ENCODE measurements at places on chromosomes 13 and 19. TPM values are rescaled to one million over a fixed set of nuclear protein-coding genes. Genes with fewer than 3 reads are reported as not detected.
A peak's percentile ranks its signal among the peaks of the same experiment; 100 is the strongest.

GRCh38 chr19:7980168-7980567 is 25.3 kb downstream of the ELAVL1 start:
- no peak overlapping the region for H3K27ac ChIP-seq
- H3K4me3 ChIP-seq: no peak overlapping the region
- H3K27me3 ChIP-seq: no peaks in the 10 kb centered on the region

DNA sequence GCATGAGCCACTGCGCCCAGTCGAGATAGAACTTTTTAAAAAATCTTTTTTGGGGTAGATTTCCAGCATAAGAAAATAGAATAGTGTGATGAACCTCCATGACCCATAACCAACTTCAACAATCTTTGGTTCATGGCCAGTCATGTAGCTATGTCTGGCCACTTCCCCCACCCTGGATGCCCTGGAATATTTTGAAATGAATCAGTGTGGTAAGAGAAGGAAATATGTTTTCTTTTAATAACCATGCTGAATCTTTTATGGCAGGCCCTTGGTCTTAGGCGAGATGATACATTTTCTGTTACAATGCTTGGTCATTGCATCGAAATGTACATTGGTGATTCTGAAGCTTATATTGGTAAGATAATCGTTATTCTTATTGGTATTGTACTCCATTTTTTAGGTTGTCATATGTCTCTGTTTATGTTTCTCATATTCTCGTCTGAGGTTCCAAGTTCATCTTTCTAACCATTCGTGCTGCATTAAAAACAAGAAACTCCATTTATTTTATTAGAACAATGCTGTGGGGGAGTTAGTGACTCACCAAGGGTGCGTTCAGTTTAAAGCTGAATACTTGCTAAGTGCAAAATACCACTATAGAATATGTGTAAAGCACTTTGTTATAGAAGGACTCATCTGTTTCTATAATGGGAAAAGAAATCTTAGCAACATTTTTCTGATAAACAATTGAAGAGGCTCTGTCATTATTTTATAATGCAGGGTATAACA is 16.4 kb upstream of the UPF3A start:
- no peak overlapping the region for H3K4me3 ChIP-seq
- H3K27ac ChIP-seq: no peak overlapping the region
- H3K36me3 ChIP-seq: peaks cover 18% of the 10 kb centered on the region
- no peaks in the 10 kb centered on the region for H3K27me3 ChIP-seq
- no peak for DNase-seq

- H3K27ac ChIP-seq: no peak overlapping the region
- H3K4me3 ChIP-seq: no peak overlapping the region
- H3K4me1 ChIP-seq: no peaks in the 10 kb centered on the region
- no peak for DNase-seq
- no peaks in the 10 kb centered on the region for H3K27me3 ChIP-seq
Observed at GRCh38 chr13:20672772-20673171, 30.7 kb upstream of the IL17D start.

DNA sequence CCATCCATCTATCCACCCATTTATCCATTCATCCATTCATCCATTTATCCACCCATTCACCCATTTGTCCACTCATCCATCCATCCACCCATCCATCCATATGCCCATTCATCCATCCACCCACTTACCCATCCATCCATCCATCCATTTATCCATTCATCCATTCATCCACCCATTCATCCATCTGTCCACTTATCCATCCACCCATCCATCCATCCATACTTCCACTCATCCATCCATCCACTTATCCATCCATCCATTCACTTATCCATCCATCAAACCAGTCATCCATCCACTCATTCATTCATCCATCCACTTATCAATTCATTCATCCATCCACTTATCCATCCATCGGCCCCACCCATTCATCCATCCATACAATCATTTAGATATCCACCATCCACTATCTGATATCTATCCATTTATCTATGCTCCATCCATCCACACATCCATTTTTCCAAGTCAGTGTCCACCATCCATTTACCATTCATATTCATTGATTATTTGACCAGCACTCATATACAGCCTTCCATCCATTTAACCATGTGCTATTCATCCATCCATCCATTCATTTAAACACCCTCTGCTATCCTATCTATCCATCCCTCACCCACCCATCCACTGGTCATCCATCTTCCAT is 2.8 kb downstream of the TMEM221 start:
- no peaks in the 10 kb centered on the region for H3K27me3 ChIP-seq
- H3K27ac ChIP-seq: no peak overlapping the region
- no peak overlapping the region for H3K4me3 ChIP-seq
- no peaks in the 10 kb centered on the region for H3K36me3 ChIP-seq

GRCh38 chr13:90091611-90092010 is 1255.9 kb upstream of the MIR17HG start:
- H3K36me3 ChIP-seq: no peaks in the 10 kb centered on the region
- H3K4me3 ChIP-seq: no peak overlapping the region
- no peaks in the 10 kb centered on the region for H3K27me3 ChIP-seq
- H3K27ac ChIP-seq: no peak overlapping the region
- DNase-seq: no peak
- H3K4me1 ChIP-seq: no peaks in the 10 kb centered on the region

GRCh38 chr13:20457670-20458069 is 68.0 kb downstream of the CRYL1 start:
- no peak overlapping the region for H3K4me3 ChIP-seq
- peaks cover 6% of the 10 kb centered on the region for H3K4me1 ChIP-seq
- no peak overlapping the region for H3K27ac ChIP-seq
- no peaks in the 10 kb centered on the region for H3K27me3 ChIP-seq
- H3K36me3 ChIP-seq: peaks cover 4% of the 10 kb centered on the region

GRCh38 chr13:112880221-112880641 is 88.8 kb upstream of the MCF2L start:
- no peak overlapping the region for H3K27ac ChIP-seq
- no peak for DNase-seq
- H3K4me3 ChIP-seq: no peak overlapping the region
- H3K4me1 ChIP-seq: no peaks in the 10 kb centered on the region
- H3K27me3 ChIP-seq: no peaks in the 10 kb centered on the region

DNA sequence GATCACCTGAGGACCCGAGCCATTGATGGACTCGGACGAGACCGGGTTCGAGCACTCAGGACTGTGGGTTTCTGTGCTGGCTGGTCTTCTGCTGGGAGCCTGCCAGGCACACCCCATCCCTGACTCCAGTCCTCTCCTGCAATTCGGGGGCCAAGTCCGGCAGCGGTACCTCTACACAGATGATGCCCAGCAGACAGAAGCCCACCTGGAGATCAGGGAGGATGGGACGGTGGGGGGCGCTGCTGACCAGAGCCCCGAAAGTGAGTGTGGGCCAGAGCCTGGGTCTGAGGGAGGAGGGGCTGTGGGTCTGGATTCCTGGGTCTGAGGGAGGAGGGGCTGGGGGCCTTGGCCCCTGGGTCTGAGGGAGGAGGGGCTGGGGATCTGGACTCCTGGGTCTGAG is 888 bp downstream of the FGF21 start:
- peaks cover 4% of the 10 kb centered on the region for H3K4me1 ChIP-seq
- no peak overlapping the region for H3K27ac ChIP-seq
- no peaks in the 10 kb centered on the region for H3K36me3 ChIP-seq
- no peaks in the 10 kb centered on the region for H3K27me3 ChIP-seq
- H3K4me3 ChIP-seq: no peak overlapping the region
- no peak for DNase-seq

DNA sequence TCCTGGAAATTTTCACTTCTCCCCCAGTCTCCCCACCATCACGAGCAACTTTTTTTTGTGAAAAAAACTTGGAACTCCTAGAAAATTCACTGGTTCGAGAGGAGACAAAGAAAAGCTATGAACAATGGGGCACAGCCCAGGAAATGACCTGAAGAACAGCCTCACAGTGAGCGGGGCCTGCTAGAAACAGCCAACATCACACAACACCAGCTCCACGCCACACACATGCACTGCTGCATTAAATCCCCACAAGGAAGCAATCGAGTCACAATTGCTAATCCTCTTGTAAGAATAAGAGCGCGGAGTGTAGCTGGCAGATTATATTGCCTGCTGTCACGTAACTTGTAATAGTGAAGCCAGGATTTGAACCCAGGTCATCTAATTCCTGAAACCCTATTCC is 48.8 kb downstream of the SLC7A1 start:
- H3K27me3 ChIP-seq: no peaks in the 10 kb centered on the region
- no peak for DNase-seq
- H3K4me1 ChIP-seq: no peaks in the 10 kb centered on the region
- H3K36me3 ChIP-seq: peaks cover 60% of the 10 kb centered on the region

DNA sequence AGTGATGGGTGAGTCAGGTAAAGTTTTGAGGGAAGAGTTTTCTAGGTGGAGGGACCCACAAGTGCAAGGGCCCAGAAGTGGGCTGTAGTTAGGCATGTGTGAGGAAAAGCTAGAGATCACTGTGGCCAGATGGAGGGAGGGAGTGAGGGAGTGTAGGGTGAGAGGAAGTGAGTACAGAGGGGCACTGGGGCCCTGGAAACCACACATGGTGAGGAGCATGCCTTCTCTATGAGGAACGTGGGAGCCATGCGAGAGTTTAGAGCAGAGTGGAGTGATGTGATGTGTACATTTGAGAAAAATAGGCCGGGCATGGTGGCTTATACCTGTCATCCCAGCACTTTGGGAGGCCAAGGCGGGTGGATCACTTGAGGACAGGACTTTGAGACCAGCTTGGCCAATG is 14.7 kb upstream of the SHKBP1 start:
- H3K4me1 ChIP-seq: no peaks in the 10 kb centered on the region
- H3K27me3 ChIP-seq: peaks cover 28% of the 10 kb centered on the region
- no peak overlapping the region for H3K27ac ChIP-seq
- no peaks in the 10 kb centered on the region for H3K36me3 ChIP-seq
- H3K4me3 ChIP-seq: no peak overlapping the region

- H3K4me1 ChIP-seq: peaks cover 9% of the 10 kb centered on the region
- H3K27me3 ChIP-seq: peaks cover 19% of the 10 kb centered on the region
- H3K36me3 ChIP-seq: no peaks in the 10 kb centered on the region
- DNase-seq: peak; percentile 61
- H3K4me3 ChIP-seq: no peak overlapping the region
- no peak overlapping the region for H3K27ac ChIP-seq
Observed at GRCh38 chr13:57624565-57625435, 6.7 kb upstream of the PCDH17 start.

DNA sequence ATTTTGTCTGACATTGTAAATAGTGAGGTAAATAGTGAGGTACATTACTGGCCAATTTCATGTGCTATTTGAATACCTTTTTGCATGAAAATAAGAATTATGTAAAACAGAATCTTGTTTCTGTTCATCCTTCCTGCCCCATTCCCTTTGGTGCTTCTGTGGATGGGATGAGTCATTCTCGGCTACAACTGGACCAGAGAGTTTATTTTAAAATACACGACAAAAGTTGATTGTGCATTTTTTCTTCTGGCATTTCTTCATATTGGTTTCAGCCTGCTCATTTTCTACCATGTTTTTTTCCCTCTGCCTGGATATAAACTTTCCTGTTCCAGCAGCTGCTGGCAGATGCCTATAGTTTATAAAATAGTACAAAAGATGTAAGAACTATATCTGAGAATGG is 107.5 kb downstream of the CYSLTR2 start:
- H3K4me3 ChIP-seq: no peak overlapping the region
- no peaks in the 10 kb centered on the region for H3K36me3 ChIP-seq

DNA sequence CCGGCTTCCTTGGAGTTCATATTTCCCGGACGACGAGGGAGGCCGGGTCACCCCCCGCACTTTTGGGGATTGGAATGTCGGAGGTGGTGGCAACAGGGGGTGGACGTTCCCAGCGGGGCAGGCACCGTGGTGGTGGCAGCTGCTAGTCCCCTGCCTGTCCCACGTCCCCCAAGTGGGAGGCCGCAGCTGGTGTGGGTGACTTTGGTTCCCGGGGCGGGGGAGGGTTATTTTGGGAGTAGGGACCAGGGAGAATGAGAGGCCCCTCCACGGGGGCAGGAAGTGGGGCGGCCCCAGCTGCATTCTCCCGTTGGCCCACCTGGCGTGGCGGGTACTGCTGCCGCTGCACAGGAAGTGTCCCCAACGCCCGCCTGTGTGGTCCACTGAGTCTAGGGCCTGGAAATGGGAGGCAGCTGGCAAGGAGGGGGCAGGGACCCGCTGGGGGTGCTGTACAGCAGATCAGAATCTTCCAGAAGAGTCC is 11.1 kb upstream of the PLIN3 start:
- H3K27ac ChIP-seq: peak overlapping the region; percentile 89
- H3K4me3 ChIP-seq: no peak overlapping the region
- no peak for DNase-seq
- no peaks in the 10 kb centered on the region for H3K36me3 ChIP-seq
- H3K4me1 ChIP-seq: no peaks in the 10 kb centered on the region

- peaks cover 21% of the 10 kb centered on the region for H3K27me3 ChIP-seq
- H3K36me3 ChIP-seq: no peaks in the 10 kb centered on the region
- H3K27ac ChIP-seq: no peak overlapping the region
- peak; percentile 38 for DNase-seq
- peak overlapping the region; percentile 47 for H3K4me3 ChIP-seq
Observed at GRCh38 chr13:20721454-20722357, 18.2 kb downstream of the IL17D start.

DNA sequence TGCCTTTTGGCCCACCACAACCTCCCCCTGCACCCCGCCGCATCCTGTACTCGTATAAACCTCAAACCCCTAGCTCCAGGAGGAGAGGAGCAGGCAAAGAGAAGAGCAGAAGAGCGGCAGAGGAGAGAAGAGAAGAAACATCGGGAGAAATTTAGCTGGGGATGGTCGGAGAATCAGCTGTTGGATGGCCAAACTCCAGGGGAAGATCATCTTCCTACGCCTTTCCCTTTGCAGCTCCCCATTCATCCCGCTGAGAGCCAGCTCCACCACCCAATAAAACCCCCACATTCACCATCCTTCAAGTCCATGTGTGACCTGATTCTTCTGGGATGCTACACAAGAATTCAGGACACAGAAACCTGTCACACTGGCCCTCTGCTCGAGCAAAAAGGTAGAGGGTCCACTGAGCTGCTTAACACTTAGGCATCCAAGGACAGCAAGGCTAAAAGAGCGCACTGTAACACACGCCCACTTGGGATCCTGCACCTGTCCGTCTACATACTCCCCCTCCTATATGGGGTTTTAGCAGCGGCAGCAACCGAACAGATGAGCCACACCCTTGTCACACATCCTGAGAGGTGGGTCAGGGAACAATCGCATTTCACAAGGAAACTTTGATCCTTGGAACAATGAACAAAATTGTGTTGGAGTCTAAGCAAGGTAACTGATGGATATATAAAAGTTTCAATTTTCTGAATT is 51.6 kb upstream of the MIR17HG start:
- H3K4me3 ChIP-seq: no peak overlapping the region
- DNase-seq: no peak
- no peak overlapping the region for H3K27ac ChIP-seq
- no peaks in the 10 kb centered on the region for H3K36me3 ChIP-seq
- H3K27me3 ChIP-seq: no peaks in the 10 kb centered on the region

- H3K4me1 ChIP-seq: peaks cover 37% of the 10 kb centered on the region
- no peak overlapping the region for H3K27ac ChIP-seq
- no peaks in the 10 kb centered on the region for H3K27me3 ChIP-seq
- DNase-seq: no peak
- no peaks in the 10 kb centered on the region for H3K36me3 ChIP-seq
Observed at GRCh38 chr19:49132974-49133609, 13.7 kb downstream of the PPFIA3 start.

GRCh38 chr19:16836115-16837034 is 7.2 kb downstream of the SIN3B start:
- H3K4me3 ChIP-seq: no peak overlapping the region
- peaks cover 24% of the 10 kb centered on the region for H3K4me1 ChIP-seq
- H3K36me3 ChIP-seq: peaks cover 97% of the 10 kb centered on the region
- peak; percentile 48 for DNase-seq

GRCh38 chr13:24207841-24208667 is 47.5 kb downstream of the SPATA13 start:
- no peaks in the 10 kb centered on the region for H3K36me3 ChIP-seq
- no peaks in the 10 kb centered on the region for H3K4me1 ChIP-seq
- peak; percentile 19 for DNase-seq
- no peaks in the 10 kb centered on the region for H3K27me3 ChIP-seq

ZNF428 gene
- 61.1 TPM for total RNA-seq

IGFL1 gene
- total RNA-seq: not detected

PLK5 gene
- total RNA-seq: 6.3 TPM

FXYD3 gene
- total RNA-seq: 10.8 TPM

GFY gene
- not detected for total RNA-seq

All from tibial nerve (tissue), 4 donors.